ENCODE measurements at places on chromosomes 5 and 9. TPM values are rescaled to one million over a fixed set of nuclear protein-coding genes. Genes with fewer than 3 reads are reported as not detected.

- DNase-seq = no peak
These were observed 3.7 kb upstream of the NIPAL4 start for GRCh38 chr5:157456301-157456700.

GRCh38 chr9:28616310-28616709, 1043.0 kb upstream of the C9orf72 start:
- DNase-seq = peak; percentile 1

GRCh38 chr5:39442991-39443390, 18.2 kb upstream of the DAB2 start:
- no peak for DNase-seq

- no peak for DNase-seq
These were observed 83.9 kb downstream of the TMEM174 start for GRCh38 chr5:73256862-73257261.

Gene SGCD
- 0.94 TPM for polyA plus RNA-seq
